ENCODE measurements at places on chromosomes 3 and 15. TPM values are rescaled to one million over a fixed set of nuclear protein-coding genes. Genes with fewer than 3 reads are reported as not detected.

- no peak for DNase-seq
Observed at GRCh38 chr15:73684581-73685455, 635 bp downstream of the CD276 start.

Gene CORO2B
- total RNA-seq, result 0.43 TPM

- DNase-seq, result no peak
Observed at GRCh38 chr15:93253681-93254080, 164.7 kb upstream of the RGMA start.

GRCh38 chr15:91294795-91295194, 194.7 kb downstream of the SV2B start:
- no peak for DNase-seq

Gene SCG3
- not detected for total RNA-seq

Gene NR1I2
- total RNA-seq, result not detected

DNA sequence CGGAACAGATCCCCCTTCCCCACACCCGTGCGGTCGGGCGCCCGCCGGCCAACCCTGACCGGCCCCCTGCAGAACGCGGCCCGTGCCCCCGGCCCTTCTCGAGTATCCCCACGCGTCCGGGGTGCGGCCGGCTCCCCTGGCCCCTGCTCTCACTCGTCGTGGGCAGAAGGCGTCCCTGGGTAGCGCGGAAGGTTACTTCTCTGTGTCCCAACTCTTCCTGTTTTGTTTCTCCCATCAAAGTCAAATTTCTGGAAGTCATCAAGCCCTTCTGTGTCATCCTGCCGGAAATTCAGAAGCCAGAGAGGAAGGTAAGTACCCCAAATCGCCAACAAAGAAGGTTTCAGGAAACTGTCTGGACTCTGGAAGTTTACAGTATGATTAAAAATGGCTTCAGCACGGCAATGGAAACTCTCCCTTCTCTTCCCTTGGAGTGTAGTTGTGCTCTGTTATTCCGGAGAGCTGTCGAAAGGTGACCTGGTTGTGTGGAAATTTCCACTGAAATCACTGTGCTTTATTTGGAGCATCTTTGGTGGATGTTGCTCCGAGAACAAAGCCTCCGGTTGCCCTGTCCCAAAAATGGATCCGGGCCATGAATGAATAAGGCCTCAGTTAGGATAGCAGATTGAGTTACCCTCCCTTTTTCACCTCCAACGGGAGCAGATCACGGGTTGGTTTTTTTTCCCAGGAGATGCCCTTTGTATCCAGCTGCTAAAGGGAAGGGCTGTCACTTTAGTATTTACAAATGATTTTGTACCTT, 536 bp downstream of the SEC61A1 start:
- no peak for DNase-seq
